Hippocampal formation (tissue), 2 donors: ENCODE measurements at places on chromosomes 1 and 21.

GRCh38 chr1:92442351-92442750 lies 44.4 kb downstream of the GFI1 start:
- no peak for DNase-seq

- no peak for DNase-seq
These were observed 134.5 kb upstream of the MAGI3 start for GRCh38 chr1:113255720-113256347.

DNA sequence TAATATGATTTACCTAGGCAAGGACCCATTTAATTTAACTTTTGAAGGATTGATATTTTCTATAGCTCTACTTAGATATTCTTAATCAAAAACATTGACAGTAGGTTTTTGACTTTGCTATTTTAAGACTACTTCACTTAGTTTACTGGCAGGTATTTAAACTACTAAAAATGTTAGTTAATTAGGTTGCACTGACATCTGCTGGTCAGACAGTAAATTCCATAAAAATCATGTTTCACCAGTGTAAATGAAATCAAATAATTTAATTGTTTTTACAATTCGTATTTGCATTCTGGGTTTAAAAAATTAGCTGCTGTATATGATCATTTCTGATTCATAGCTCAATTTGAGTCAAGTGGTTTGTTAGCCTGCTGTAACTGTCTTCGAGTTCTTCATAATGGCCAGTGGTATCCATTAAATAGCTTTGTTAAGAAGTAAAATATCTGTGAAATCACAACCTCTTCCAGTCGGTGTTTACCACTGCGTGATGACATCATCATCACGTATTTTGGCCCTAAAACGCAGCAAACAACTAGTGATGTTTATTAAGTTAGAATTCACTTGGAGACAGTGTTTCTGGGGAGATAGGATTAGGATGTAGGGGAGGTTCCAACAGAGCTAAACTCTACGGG lies 26.2 kb downstream of the EXTL2 start:
- no peak for DNase-seq

DNA sequence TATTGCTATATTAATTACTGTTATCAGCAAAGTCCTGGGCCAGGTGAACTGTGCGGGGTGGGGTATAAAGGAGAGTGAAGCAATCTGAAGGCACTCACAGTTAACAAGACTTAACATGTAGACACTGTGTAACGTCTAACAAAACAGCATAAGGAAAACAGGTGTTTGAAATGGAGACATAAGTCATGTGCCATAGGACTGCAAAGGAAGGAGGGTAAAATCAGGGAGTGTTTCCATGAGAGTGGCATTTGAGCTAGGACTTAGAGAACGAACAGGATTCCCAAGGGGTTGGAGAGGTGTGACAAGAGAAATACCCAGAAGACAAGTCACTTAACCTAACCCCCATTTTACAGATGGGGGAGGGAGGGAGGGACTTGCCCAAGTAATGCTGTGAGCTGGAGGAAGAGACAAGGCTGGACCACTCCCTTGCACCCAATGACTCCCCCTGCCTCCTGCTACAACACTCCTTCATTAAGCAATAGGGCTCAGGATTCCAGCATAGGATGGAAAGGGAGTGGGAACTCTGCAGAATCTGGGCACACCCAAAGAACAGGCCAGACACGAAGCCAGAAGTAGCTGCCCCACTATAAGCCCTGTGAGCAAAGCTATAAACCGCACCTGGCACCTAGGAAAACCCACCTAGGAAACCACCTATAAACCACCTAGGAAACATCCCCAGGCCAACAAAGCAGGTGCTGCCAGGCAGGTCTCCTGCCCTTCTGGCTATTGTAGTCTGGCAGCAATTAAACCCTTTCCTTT lies 6.6 kb downstream of the PEF1 start:
- no peak for DNase-seq

- DNase-seq, result no peak
These were observed 183.2 kb downstream of the DNM3 start for GRCh38 chr1:172024516-172024915.

DNA sequence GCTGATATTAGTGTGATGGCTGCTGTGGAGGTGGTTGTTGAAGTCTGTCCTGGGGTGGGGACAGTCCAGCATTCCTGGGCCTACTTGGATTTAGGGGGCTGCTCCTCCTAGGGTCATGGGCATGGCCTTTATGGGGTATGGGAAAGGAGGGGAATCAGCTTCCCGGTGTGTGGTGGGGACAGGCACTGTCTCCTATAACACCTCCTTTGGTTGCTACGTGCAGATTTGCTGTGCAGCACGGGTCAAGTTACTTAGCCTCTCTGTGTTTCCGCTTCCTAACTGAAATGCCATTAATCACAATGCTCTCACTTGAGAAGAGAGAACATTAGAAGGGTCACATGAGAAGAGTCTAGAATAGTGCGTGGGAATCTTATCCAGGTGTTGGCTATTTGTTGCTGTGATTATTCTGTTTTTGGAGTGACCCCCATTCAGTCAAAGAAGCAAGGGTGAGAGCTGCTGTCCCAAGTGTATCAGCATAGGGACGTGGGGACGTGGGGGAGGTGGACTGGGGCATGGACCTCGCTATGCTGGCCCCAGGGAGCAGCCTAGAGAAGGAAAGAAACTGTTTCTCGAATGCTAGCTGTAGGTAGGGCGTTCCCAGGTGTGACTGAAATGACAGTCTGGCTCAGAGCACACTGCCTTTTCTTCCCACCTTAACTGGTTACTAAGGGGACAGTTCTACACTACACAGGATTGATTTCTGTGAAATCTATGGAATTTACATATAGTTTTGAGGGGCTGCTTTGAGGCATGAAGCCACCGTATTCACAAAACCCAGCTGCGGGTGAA lies 19.9 kb downstream of the SOX13 start:
- no peak for DNase-seq

GRCh38 chr1:52551507-52552235 lies 1.2 kb downstream of the TUT4 start:
- no peak for DNase-seq

- DNase-seq, result no peak
These were observed 97.7 kb downstream of the ATP1B1 start for GRCh38 chr1:169204157-169204556.

- DNase-seq, result peak; percentile 47
These were observed 168.4 kb downstream of the ZZZ3 start for GRCh38 chr1:77513839-77514763.

DNA sequence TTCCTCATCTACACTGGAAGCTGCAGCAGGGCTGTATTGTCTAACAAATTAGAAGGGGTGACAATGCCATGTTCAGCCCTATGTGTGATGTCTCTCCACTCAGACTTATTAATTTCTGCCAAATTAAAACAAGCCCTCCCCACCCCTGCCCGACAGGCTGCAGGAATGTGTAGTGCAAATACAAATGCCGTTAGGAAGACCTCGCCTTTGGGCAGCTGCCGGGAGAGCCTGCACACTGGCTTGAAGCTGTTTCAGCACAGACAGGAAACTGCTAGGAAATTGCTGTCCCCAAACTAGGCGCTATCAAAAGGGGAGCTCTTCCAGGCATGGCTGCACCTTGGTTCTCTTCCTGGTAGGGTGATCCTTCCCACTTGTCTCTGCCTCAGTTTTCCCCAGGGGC lies 135.2 kb downstream of the ELAVL4 start:
- DNase-seq, result no peak

- DNase-seq, result no peak
These were observed 59.8 kb downstream of the KIRREL1 start for GRCh38 chr1:158053276-158053675.

GRCh38 chr1:43570715-43571114 lies 40.0 kb downstream of the PTPRF start:
- DNase-seq, result no peak

GRCh38 chr1:201755200-201755599 lies 73.8 kb upstream of the IPO9 start:
- DNase-seq, result no peak

DNA sequence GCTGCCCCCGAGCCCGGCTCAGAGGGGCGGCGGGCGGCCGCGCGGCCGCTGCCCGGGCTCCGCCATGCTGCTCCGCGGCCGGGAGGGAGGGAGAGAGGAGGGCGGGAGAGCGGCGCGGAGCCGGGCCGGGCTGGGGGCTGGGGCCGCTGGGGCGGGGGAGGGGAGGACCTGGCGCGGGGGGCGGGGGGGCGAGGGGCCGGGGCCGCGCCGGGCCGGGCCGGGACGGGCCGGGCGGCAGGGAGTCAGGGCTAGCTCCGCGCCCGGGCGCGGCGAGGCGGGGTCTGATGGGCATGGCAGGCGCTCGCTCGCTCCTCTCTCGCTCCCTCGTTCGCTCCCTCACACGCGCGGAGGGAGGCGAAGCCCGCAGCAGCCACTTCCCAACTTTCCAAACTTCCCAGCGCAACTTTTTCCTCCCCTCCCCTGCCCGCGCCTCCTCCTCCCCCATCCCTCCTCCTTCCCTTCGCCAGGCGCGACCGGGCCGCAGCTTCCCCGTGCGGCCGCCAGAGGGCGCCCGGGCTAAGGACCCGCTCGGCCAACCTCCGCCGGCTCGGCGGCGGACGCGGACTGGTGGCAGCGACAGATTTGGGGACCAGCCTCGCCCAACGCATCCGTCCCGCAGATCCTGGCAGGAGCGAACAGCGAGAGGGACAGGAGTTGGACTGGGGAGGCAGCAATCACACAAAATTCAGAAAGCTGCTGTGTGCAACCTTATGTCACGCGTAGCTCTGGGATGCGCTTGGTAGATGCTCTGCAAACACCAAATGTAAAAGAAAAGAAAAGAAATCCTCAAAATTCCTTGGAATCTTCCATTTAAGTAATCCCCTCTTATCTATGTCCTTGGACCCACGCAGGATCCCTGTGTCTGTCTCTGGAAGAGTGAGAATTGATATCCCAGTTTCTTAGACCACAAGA lies at the start of gene TRABD2B:
Gene TRABD2B, minus strand, starts transcription at position 97 of the 912 bp plus-strand sequence.
- DNase-seq, result peak; percentile 77

GRCh38 chr1:222754366-222755139 lies 17.6 kb downstream of the FAM177B start:
- DNase-seq, result peak; percentile 47

- DNase-seq, result no peak
These were observed 25.5 kb downstream of the IFNGR2 start for GRCh38 chr21:33428669-33429068.

- peak; percentile 88 for DNase-seq
These were observed at the start of gene TOMM40L for GRCh38 chr1:161225534-161226319. TSS of gene TOMM40L (plus strand) at chr1:161226060. CDS start at chr1:161226490, 430 bp downstream.

- no peak for DNase-seq
These were observed 89.8 kb downstream of the SMYD3 start for GRCh38 chr1:246417152-246417812.

DNA sequence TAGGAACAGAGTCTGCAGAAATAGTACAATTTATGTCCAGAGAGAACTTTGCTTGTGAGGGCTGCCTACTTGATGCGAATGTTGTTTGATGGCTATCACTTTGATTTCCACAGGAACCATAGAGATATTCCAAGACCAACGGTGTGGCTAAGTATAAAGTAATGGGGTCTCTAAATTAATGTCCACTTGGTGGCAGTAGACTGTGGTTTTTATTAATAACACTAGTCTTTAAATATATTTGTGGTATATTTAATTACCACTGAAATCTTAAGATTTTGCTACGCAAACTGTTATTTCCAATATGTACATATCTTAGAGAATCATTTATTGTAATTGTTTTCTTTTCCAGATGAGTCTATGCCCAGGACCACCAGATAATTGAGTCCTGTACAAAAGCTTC lies 647.9 kb downstream of the PLA2G4A start:
- no peak for DNase-seq

DNA sequence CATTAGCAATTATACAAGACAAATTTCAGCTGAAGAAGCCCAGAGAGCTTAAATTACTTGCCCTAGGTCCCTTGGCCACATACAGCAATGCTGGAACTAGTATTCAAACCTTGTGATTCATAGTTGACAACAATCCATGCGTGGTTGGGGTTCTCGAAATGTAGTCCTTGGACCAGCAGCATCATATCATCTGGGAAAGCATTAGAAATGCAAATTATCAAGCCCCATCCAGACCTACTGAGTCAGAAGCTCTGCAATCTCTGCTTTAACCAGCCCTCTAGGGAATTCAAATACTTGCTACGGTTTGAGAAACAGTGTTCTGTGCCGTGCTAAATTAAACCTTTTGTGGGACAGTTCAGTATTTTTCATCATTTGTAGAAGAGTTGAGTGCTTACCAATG lies 65.1 kb downstream of the CLIC6 start:
- no peak for DNase-seq

- no peak for DNase-seq
These were observed 22.6 kb upstream of the SAMD13 start for GRCh38 chr1:84278905-84279304.

- DNase-seq, result no peak
These were observed 16.6 kb downstream of the TRIM62 start for GRCh38 chr1:33165209-33165608.

DNA sequence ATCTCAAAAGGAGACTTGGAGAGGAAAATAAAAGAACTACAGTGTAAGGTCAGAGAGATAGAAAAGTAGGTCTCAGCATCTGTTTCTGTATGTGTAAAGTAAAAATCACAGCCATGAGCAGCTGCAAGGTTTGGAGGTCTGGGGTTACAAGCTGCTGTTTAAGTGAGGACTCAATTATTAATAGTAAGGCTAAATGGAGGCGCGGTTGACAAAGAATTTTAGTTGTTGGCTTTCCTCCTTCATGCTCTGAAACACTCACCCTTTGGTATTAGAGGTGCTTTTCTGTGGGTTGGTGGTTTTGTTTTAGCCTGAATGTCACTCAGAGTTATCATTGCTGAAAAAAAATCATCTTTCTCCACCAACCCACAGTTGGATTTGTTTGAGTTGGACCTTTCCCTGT lies 59.8 kb upstream of the HAO2 start:
- no peak for DNase-seq

- no peak for DNase-seq
These were observed 26.1 kb downstream of the PKP1 start for GRCh38 chr1:201309416-201309815.

DNA sequence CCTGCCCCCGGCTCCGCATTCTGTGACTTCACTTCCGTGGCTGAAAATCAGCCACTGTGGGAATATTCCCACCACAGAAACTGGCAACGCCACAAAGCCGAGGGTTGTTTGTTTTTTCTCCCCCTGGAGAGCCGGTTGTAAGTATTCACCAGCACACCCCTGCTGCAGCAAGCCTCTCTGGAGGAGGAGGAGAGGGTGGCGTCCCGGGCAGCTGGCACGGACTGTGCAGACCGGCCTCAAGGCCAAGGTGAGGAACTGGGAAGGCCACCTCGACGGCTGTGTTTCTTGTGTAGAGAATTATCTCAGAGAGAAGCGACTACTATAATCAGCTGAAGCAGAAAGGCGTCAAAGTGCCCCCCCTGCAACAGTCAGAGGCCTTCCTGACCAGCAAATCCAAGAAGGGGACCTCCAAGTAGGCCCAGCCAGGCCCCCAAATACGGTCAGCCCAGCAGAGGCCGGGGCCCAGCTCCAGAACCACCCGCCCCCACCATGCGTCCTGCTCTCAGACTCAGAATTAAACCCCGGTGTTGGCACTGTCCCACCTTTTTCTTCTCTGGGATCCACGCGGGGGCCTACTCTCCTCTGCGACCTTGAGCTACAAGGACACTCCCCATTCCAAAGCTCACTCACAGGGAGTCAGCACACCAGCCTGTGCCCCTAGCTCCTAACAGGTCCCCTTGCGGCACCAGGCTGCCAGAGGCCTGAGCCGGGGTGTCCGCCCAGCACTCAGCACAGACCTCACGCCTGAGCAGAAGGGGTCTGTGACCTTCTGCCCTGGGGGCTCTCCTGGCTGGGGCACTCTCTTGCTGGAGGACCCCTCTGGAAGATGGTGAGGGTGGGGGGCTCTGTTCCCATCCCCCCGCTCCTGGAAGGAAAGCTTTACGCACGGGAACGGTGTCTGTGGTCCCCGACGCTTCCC lies 1.2 kb upstream of the SMIM1 start:
- no peak for DNase-seq

- no peak for DNase-seq
These were observed 22.9 kb downstream of the SUSD4 start for GRCh38 chr1:223341121-223341520.

GRCh38 chr1:10497109-10497508 lies 22.4 kb downstream of the PEX14 start:
- no peak for DNase-seq

GRCh38 chr1:25666460-25666859 lies 49.9 kb downstream of the MAN1C1 start:
- no peak for DNase-seq
